ENCODE measurements at places on chromosomes 3 and 15.

DNA sequence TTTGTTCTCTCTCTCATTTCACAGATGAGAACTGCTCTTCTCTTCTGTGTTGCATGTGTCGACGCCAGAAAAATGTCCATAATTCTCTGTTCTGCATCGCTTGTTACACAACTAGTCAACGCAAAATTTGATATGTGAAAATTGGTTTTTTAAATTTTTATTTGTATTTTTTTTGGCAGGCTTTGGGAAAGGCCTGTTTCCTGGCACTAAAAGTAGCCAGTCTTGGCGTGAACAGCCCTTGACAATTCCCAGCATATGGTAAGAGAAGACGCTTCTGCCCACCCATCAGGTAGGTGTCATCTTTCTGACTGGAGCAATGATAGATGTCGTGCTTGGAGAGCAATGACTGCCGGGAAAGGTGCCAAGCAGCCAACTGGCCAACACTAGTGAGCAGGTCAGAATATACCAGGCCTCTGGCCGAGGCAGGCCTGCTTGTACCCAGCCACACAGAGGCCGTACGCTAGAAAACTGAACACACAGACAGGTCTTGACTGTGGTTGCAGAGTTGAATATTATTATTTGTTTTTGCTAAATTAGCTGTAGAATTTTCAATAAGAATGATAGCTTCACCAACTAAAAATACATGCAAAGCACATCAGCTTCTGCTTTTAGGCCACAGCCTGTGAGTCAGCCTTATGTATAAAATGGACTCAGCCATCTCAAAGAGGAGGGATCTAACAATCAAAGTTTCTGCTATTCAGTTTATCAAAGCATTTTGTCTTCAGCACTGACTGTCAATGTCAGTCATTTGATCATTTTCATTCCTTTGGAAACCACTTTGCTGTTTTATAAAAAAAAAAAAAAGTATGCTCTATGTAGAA is 837.5 kb downstream of the MCTP2 start:
- DNase-seq, result no peak

DNA sequence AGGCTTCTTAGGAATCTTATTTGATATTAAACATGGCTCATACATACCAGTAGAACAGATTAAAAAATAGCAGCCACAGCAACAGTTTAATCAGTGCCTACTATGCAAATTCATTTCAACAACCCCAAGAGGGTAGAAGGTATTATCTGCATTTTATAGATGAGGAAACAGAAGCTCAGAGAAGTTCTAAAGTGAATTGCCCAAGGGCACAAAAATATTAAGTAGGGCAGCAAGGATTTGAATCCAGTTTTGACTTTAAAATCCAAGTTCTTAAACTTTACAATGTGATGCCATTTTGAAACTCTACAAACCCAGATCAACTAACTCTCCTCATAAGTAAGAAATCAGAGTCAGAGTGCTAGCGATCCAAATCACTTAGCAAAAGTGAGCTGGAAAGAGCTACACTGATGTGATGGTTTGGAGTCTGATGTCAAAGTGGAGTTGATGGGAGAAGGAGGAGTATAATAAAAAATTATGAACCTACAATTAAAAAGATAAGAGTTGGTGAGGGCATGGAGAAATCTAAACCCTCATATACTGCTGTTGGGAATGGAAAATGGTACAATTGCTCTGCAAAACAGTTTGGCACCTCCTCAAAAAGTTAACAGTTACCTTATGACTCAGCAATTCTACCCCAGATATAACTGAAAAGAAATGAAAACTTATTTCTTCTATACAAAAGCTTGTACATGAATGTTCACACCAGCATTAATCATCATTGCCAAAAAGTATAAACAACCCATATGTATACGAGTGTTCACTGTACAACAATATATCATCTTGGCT is 51.0 kb upstream of the PLXND1 start:
- DNase-seq, result no peak

- DNase-seq, result no peak
Measured at GRCh38 chr3:24648063-24648462, 153.4 kb upstream of the THRB start.

GRCh38 chr3:192842138-192842537 is 75.5 kb downstream of the MB21D2 start:
- DNase-seq, result no peak

DNA sequence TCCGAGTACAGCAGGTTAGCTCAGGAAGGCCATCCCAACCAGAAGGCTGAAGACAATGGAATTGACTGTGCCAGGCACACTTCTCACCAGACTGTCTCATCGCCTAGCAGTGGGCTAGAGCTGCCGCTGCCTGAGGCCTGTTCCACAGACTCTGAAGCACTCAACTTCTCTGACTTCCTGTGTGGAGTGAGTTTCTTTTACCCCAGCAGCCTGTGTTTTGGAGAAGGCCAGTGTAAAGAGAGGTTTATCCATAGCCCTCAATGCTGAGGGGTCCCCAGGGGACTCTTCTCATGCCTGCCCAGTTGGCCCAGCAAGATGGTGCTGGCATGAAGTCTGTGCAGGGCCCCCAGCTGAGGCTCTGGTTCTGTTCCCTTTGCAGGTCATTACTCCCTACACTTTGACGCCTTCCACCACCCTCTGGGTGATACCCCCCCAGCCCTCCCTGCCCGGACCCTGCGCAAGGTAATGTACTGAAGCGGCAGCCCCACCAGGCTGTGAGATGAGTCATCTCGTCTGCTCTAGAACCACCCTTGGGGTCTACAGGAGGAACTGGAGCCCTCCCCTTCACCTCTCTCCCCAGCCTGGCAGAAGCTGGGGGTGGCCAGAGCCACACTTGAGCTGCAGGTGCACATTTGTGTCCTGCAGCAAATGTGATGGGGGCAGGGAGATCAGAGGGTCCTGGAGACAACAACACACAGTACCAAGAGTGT is 5.2 kb upstream of the MANF start:
- DNase-seq, result no peak

GRCh38 chr15:55407498-55408011 is 604 bp downstream of the CCPG1 start:
- DNase-seq, result peak; percentile 62

DNA sequence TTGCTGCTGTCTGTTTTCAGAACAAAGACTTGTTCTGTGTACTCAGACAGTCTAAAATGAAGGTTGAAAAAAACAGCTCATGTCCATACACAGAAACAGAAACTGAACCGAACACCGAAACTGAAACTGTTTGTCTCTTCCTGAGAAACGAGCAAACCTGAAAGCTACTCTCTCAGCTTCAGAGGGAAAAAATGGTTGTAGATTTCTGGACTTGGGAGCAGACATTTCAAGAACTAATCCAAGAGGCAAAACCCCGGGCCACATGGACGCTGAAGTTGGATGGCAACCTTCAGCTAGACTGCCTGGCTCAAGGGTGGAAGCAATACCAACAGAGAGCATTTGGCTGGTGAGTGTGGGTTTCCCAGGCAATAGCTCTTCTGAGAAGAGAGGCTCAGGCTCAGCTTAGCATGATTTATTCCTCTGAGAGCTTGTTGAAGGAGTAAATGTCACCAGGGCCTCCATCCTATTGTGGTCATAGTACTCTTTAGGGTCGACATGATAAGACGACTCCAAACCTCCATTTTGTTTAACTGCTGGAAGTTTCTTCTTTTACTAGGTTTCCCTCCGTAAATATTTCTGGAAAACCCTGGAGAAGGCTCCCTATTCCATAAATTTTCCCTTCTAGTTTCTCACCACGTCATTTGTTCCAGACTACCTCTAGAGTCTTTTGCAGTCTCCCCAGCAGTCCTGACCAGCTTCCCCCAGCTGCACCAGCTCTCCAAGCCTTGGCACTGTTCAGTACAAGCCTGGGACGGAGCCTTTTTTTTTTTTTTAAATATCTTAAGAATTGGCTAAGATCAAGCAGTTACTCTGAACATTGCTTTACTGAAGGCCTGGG is at the start of gene RTP4:
TSS of gene RTP4 (plus strand) at position 135 of the 838 bp plus-strand sequence. CDS start at position 192, 57 bp downstream.
- DNase-seq, result peak; percentile 92

DNA sequence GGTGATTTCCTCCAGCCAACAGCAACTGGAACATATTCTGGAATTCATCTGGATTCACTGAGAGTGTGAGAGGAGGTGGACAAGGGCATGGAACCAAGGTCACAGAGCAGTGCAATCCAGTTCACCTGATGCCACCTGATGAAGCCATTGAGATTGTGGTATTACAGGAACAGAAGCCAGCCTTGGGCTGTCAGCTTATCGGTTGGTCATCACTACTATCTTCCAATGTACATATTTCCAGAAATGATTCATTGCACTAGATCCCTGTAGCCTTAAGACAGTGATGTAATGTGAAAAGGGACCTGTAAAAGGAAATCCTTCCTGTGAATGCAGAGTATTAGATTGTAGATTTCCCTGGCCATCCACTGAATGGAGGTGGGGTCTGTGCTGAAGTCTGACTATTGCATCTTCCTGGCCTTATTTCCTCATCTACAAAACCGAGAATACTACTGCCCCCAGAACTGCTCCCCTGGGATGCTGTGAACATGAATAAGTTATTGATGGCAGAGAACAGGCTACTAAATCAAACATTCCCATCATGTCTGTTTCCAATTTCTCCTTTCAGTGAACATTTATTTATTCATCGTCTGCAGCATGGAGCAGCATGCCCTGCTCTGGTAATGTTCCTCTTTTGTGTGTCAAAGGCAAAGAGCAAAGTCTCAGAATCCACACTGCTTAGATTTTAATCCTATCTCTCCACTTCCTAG is 47.4 kb upstream of the TPM1 start:
- no peak for DNase-seq

- peak; percentile 72 for DNase-seq
Measured at GRCh38 chr15:42919799-42920518, 619 bp downstream of the TTBK2 start.

DNA sequence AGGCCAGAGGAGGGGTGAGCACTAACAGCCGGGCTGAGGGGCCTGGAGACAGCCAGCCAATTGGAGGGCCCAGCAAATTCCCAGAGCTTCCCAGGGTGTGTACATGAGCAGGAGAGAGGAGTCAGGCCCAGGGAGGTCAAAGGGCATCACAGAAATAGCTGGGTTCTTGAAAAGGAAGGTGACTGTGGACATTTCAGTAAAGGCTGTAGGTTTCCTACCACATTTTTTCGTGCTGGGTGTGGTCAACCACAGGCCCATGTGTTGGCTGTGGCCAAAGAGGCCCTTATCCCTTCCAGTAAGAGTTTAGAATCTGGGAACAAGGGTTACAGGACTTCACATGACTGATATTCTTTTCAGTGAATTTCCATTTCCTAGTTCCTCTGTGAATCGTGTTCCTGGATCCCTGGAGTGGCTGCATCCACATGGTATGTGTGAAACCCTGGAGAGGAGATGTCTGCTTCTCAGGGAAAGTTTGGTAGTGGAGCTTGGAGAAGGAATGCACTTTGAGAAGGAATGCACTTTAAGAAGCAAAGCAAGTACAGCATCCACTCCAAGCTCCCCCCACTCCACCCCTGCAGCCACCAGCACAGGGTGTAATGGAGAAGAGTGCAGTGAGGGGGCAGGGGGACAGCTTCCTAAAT is 73.2 kb upstream of the HEG1 start:
- DNase-seq, result peak; percentile 48

DNA sequence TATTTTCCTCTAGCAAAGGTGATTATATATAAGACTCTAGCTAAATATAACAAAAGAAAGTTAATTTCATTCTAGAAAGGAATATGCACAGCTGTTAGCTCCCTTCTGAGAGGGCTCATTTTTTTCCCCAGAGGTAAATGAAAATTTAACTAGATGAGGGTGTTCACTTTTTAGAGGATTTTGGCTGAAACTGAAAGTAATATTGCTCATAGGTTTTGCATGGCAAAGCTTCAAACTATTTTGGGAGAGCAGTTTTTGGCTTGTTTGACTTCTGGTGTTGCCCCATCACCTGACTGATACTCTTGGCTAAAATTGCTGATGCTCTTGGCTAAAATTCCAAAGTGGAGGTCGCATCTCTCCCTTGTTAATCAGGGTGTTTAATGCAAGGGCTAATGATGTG is 311.9 kb downstream of the EDEM1 start:
- peak; percentile 28 for DNase-seq

- no peak for DNase-seq
Measured at GRCh38 chr15:38930851-38931572, 366.4 kb upstream of the RASGRP1 start.

GRCh38 chr3:146313746-146314111 is 62.8 kb upstream of the PLSCR4 start:
- DNase-seq, result no peak

- DNase-seq, result no peak
Measured at GRCh38 chr3:46542801-46543201, 23.3 kb downstream of the LRRC2 start.

DNA sequence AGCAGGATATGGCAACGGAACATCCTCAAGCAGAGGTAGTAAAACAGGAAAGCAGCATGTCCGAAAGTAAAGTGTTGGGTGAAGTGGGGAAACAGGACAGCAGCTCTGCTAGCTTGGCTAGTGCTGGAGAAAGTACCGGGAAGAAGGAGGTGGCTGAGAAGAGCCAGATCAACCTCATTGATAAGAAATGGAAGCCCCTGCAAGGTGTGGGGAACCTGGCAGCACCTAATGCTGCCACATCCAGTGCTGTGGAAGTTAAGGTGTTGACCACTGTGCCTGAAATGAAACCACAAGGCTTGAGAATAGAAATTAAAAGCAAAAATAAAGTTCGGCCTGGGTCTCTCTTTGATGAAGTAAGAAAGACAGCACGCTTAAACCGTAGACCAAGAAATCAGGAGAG is 14.3 kb upstream of the ZBTB47 start:
- DNase-seq, result no peak
